Uterus (tissue), 4 donors: ENCODE measurements at places on chromosomes 12 and 14. TPM values are rescaled to one million over a fixed set of nuclear protein-coding genes. Genes with fewer than 3 reads are reported as not detected.

Gene CHGA
- not detected for total RNA-seq

Gene FGD4
- total RNA-seq: 34.6 TPM

Gene GPR135
- total RNA-seq: 2.9 TPM

Gene RAD51AP1
- total RNA-seq: 22.8 TPM

Gene RFX4
- total RNA-seq: not detected

Gene SPIC
- total RNA-seq: not detected

GRCh38 chr14:99183311-99183710 lies 88.7 kb downstream of the BCL11B start:
- no peak for DNase-seq

- no peak for DNase-seq
Observed at GRCh38 chr14:76651410-76652055, 109.7 kb upstream of the VASH1 start.

DNA sequence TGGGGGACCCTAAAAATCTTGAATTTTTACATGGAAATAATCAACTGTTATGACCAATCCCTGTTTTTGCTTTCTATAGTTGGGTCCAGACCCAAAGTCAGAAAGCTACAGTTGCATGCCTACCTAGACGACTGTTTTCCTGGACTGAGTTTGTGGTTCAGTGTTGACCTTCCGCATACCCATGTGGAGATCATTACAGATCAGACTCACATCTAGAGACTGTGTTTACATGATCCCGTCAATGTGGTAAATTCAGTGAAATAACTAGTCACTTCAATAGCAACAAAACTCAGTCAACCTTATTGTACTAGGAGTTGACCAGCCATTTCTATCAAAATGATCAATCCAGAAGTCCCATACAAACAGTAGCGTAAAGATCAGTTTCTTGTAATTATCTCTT lies 257.6 kb downstream of the EGLN3 start:
- no peak for DNase-seq

DNA sequence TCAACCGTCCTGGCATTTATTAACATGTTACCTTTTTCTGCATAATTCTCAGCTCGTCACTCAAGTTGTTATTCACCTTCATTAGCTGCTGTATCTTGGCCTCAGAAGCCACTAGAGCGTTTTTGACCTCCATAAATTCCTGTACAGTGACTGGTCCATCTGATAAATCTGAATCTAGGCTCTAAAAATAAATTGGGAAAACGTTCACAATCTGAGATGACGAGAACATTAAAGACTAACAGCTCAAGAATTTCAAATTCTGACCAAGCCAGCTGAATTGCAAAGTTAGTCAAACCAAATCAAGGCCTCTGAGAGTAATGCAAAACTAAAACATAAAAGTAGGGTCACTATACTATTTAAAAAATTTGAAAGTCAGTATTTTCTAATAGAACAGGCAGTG lies 45.0 kb downstream of the GIT2 start:
- no peak for DNase-seq

DNA sequence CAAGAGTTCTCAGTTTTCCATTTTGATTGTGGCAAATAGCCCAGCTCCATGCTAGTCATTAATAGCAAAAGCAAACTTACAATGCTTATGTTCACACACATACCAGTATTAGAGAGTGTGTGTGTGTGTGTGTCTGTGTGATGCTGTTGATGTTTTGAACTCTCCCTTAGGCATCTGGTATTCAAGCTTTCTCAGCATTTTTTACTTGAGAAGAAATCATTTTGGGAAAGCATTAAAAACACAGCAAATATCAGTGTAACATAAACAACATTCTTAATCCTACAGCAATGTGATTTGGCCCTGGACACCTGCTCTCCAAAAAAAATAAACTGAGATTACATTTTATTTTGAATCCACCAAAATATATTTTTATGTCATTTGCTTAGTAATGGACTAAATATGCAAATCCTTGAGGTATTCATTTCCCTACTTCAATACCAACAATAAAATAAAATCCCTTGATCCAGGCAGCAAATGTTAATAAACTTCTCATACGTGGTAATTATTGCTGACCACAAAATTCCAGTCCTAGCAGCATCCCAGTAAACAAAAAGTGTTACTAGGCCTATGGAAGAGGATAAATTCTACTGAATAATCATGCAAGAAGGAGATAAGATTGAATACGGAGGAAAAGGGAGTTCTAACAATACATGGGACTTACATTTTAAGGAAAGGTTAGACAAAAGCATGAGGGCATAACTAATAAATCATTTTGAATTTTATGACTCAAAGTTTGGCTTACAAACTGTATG lies 249.5 kb upstream of the CLEC14A start:
- DNase-seq: no peak

DNA sequence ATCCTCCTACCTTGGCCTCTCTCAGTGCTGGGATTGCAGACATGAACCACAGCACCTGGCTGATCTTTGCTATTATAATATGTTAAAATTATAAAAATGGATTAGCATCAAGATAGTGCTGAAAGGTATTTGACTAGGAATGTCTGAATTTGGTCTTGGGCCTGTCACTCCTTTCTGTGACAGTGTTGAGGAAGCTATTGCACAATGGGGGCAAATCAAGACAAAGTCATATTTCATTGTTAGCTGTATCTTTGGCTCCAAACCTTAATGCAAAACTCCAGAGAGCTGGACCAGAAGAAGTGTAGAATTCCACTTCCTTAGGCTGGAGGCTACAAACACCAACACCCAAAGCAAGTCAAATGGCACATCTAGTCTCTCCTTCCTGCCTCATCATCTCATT lies 42.2 kb downstream of the ZCRB1 start:
- no peak for DNase-seq

- peak; percentile 77 for DNase-seq
Observed at GRCh38 chr14:81164167-81164774, 56.5 kb downstream of the GTF2A1 start.

DNA sequence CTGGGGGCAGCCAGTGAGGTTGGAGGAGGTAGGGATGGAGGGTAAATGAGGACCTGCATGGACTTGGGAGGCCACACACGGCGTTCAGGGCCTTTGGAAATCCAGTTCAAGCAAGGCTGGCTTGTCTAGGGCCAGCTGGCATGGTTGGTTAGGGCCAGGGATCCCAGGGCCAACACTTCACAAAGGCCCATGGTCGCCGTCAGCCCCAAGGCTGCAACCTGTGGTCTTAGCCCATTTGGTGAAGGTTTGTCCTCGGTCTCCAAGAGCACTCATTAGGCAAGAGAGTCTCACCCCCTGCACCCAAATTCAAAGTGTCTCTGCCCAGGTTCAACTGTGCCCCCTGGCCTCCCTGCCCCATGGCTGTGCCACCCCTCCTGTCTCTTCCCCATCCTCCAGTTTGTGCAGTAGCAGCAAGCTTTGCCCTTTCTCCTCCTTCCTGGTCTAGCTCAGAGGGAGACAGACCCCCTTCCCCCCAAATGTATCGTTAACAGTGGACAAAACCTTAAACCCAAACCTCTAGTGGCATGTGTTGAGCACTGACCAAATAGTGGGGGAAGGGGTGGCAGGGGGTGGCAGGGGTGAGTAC lies 94.1 kb downstream of the NINJ2 start:
- no peak for DNase-seq

DNA sequence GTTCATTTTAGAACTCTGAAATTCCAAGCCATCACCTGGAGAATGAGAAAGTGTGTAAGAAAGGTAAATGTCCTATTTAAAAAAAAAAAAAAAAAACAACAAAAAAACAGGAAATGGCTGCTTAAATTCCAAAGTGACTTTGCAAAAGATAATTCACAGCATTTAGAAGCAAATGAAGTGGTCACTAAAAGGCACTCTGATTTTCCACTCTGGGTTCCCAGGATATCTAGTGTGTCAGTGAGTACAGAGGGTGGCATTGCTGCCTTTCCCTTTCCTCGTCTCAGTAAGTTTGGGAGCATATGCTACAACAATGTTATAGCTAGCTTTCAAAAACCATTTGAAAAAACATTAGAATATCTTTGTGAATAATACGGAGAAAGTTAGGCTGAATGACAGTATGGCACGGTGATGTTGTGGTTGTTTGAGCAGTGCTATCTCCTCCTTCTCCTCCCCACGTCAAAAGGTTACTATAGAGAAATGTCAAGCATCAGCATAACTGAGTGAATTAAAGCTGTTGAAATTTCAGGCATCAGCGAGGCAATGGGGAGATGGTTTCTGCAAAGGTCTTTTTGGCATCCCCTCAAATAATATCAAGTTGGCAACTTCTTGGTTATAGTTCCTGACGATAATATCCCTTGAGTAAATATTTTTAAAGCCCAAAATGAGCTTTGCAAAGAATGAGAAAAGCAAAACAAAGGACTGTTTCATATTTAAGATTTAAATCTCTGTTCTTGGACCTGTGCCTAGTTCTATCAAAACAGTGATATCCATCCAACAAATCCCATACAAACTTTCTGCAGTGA lies 164.5 kb upstream of the E2F7 start:
- DNase-seq: no peak
